Heart right ventricle (tissue), 16 donors: ENCODE measurements at places on chromosomes 6 and 20. TPM values are rescaled to one million over a fixed set of nuclear protein-coding genes. Genes with fewer than 3 reads are reported as not detected.

The OXT gene
- 0.35 TPM for polyA plus RNA-seq

- no peak for DNase-seq
Observed at GRCh38 chr6:129748212-129748900, 38.4 kb upstream of the ARHGAP18 start.

GRCh38 chr20:57803508-57804005 lies 93.7 kb upstream of the PMEPA1 start:
- no peak for DNase-seq

DNA sequence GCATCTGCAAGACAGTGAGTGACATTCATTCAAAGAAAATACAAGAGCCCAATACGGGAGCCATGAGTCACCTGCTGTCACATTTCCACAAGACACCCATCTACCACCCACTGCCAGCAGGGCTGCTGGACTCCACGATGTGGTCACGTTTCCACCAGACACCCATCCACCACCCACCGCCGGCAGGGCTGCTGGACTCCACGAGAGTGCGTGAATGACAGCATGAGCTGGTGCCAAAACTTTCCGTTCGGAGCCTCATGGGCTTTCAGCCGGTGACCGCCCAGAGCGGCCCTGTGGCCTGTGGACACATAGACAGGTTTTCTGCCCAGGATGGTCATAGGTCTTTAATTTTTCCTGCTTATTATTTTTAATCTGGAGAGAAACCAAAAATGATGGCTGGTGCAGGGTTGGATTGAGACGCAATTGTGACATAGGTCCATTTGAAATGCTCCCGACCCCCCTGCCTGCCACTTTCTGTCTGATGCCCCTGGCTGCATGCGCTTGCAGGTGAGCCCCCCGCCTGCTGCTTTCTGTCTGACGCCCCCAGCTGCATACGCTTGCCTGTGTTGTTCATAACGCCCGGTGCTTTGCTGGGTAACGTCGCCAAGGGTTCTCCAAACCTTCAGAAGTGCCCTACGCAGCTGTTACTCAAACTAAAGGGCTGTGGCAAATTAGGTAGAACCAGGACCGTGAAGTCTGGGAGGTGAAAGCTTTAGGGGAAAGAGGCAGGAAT lies 59.1 kb upstream of the SMOC2 start:
- DNase-seq = no peak

DNA sequence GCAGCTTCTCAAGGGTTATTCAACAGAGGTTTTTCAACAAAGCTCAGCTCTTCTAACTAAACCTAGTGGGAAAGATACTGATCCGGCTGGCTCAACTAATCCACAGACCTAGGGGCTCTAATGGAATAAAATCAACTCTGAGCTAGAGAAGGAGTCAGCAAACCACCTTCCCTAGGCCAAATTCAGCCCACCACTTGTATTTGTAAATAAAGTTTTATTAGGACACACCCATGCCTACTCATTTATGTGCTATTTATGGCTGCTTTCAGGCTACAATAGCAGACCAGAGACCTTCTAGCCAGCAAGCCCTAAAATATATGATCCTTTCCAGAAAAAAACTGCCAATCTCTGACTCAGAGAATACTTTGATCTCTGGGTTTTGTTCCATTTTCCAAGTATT lies 6.0 kb upstream of the RAB22A start:
- no peak for DNase-seq

DNA sequence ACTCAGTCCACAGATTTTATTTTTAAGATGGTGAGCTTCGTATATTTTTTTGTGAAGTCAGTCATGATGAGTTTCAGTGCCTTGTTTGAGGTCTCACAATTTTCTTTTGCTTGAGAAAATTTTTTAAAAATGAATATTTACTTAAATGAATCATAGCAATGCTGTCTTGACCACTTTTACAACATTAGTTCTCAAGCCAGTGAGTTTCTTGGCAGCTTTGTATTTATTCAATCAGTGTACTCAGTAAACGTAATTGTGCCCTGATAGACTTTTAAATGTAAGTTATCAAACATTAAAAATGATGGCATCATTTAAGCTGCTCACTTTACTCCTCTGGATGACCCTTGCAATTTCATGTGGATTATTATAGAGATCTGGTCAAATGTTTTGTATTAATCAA lies 261.4 kb downstream of the KHDC1L start:
- no peak for DNase-seq

DNA sequence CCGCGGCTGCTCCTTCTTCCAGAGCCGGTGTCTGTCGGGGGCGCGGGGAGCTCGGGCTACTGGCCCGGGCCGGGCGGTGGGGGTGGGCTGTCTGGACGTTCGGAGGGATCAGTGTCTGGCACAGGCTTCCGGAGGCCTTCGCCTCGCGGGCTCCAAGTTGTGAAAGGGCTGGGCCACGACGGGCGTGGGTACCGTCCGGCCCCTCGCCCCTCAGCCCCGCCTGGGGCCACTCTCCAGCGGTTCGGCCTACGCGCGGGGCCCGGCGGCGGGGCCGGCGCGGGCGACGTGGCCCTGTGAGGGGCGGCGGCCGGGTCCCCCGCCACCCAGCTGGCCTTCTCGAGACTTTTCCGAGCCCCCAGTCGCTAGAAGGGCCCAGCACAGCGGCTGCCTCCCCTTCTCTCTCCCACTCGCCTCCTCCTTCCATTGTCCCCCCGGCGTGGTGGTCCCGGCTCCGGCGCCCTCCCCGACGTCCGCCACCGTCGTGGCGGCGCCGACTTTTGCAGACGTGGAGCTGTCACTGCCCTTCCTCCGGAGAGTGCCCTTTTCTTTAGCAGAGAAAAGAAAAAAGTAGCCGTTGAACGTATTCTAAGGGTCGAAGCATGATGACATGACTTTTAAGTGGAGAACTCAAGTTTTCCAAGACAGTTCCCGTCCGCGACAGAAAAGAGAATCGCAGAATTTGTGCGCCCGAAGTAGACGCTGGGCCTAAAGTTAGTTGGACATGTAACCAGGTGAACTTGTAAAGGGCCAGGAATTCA lies 571 bp downstream of the ITCH start:
- no peak for DNase-seq

- no peak for DNase-seq
Observed at GRCh38 chr6:113921299-113921904, 49.5 kb downstream of the HDAC2 start.
